ENCODE measurements at places on chromosomes 13 and 19.
A peak's percentile ranks its signal among the peaks of the same experiment; 100 is the strongest.

GRCh38 chr13:113835461-113836270, 28.2 kb downstream of the GAS6 start:
- no peak for DNase-seq

- DNase-seq, result no peak
Observed at GRCh38 chr19:10132905-10133304, 13.2 kb upstream of the EIF3G start.

GRCh38 chr19:11405846-11406643, 13.1 kb downstream of the RGL3 start:
- no peak for DNase-seq

GRCh38 chr13:55653497-55653896, 1487.2 kb upstream of the PRR20A start:
- no peak for DNase-seq

- no peak for DNase-seq
Observed at GRCh38 chr13:40476175-40476958, 190.1 kb downstream of the FOXO1 start.

DNA sequence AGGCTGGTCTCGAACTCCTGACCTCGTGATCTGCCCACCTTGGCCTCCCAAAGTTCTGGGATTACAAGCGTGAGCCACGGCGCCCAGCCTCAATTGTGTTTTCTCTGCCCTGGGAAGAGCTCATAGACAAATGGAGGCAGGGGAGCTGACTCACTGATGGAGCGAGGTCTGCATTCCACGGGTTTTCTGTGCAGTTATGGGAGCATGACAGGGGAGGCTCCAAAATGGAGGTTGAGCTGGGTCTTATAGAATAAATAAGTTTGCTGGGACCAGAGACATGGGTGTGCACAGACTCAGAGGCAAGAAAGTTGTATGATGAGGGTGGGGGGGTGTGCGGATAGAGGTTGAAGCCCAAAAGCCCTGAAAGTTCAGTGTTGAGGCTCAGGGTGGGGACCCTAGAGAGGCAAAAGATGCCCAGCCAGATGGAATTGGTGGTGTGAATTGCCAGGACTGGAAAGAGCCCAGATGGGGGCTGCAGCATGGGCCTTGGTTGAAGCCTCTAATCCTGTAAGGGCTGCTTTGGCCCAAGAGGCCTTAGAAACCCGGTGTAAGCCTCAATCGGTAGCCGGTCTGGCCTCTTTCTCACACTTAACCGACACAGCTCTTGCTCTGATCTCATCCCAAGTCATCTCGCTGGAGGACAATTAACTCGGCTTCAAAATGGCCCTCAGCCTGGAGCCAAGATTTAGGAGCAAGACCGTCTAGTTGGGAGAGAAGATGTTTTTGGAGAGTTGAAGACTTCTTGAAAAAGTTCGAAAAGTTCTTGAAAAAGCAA, 1.9 kb downstream of the TPM4 start:
- peak; percentile 21 for DNase-seq

GRCh38 chr13:39226359-39226758, 188.1 kb downstream of the NHLRC3 start:
- DNase-seq, result no peak

GRCh38 chr13:67136157-67136556, 94.0 kb downstream of the PCDH9 start:
- DNase-seq, result no peak

- no peak for DNase-seq
Observed at GRCh38 chr13:66681403-66681802, 548.7 kb downstream of the PCDH9 start.

DNA sequence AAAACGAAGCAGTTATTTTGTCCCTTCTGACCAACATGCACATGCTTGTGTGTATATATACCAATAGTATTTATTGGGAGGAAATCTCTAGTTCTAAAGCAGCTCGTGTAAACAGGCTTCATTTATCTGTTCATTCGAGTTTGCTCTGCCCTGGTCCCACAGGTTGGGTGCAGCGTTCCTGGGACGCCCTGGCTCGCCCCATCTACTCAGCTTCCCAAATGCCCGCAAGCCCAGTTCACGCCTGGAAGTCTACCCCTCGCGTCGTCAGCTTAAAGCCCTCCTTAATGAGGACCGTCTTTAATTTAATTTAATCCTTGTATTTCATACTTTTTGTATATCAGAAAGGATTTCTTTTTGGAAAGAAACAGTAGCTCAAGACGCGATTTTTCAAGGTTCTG, 604 bp downstream of the THSD1 start:
- no peak for DNase-seq

DNA sequence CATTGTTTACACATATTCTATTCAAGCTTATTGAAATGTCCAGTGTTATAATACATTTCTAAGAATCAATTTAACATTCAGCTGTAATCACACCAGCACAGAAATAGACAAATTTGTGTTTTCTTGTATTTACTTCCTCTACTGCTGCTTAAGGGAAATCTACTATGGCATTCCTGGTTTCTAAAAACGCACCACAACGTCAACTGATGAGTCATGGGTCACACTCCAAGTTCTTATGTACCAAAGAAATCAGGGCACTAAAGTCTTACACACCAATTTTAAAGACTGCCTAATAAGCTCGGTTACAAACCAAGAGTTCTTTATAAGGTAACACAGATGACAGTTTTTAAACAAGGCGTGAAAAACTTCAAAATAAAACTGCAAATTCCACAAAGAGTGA, 13.2 kb downstream of the LNX2 start:
- no peak for DNase-seq

- no peak for DNase-seq
Observed at GRCh38 chr13:21901336-21901735, 230.5 kb downstream of the FGF9 start.

DNA sequence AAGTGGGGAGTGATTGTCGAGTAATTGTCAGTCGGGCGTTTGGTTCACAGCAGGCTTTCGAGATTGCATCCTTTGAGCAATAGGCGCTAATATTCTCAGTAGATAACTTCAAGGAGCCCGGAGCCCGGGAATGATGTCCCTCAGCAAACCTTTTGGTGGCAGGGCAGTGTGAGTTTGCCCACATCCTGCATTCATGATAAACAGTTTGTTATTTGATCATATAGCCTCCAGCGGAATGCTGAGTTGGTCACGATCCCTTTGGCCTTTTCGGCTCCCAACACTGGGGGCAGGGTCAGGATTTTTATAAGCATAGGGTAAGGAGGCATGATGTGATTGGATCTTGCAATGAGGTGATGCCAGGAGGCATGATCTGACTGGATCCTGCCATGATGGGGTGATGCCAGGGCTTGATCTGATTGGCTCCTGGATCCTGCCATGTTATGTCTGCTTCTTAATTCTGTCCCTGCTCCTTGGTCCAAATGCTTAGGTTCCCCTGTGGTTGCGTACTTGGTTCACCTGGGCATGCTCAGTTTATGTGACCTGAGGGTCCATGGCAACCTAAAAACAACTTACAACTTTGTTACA, 38.2 kb upstream of the IGSF23 start:
- no peak for DNase-seq

- DNase-seq, result no peak
Observed at GRCh38 chr19:10920288-10920655, 8.2 kb downstream of the YIPF2 start.

DNA sequence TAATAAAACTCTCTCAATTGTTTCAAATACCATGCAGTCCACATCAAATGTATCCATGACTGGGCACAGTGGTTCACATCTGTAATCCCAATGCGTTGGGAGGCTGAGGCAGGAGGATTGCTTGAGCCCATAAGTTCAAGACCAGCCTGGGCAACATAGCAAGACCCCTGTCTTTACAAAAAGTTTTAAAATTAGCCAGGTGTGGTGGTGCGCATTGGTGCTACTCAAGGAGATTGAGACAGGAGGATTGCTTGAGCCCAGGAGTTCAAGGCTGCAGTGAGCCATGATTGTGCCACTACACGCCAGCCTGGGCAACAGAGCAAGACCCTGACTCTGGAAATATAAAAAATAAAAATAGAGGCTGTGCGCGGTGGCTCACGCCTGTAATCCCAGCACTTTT, 5.0 kb downstream of the CLIP3 start:
- no peak for DNase-seq

- DNase-seq, result no peak
Observed at GRCh38 chr13:28346154-28346553, 148.8 kb downstream of the FLT1 start.

- no peak for DNase-seq
Observed at GRCh38 chr19:18419699-18420460, 682 bp downstream of the SSBP4 start.

GRCh38 chr13:114097212-114097892, 35.1 kb downstream of the RASA3 start:
- DNase-seq, result no peak

GRCh38 chr19:35266520-35267352, 2.0 kb upstream of the USF2 start:
- DNase-seq, result no peak

DNA sequence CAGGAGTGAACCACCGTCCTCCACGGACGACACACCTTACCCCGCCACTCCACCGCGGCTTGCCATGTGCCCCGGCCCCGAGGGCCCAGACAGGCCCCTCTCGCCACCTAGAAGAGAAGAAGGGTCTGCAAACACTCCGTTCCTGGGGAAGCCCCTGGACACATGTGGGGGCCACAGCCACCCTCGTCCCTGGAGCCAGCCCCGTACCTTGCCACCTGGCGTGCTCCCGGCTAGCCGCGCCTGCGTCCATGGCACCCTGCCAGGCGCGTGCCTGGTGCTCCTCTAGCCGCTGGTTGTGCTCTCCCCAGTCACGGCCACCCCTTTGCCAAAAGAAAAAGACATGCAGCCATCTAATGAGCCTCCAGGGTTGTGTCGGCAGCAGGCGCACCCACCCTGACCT, 19.9 kb upstream of the TINCR start:
- no peak for DNase-seq

GRCh38 chr13:46173656-46174055, 8.3 kb downstream of the LCP1 start:
- DNase-seq, result no peak

DNA sequence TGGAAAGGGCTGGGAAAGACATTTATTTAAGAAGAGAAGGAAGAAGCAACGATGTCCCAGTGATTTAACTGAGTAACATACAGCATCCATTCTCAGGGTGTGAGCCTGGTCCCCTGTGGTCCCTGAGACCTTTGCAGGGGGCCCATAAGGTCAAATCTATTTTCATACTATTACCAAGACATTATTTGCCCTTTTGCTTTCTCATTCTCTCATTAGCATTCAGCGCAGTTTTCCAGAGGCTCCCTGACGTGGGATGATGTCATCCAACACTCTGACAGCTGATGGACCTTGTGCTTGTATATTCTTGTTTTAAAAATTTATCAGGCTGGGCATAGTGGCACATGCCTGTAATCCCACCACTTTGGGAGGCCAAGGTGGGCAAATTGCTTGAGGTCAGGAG, 18.3 kb upstream of the HNRNPUL1 start:
- DNase-seq, result no peak

DNA sequence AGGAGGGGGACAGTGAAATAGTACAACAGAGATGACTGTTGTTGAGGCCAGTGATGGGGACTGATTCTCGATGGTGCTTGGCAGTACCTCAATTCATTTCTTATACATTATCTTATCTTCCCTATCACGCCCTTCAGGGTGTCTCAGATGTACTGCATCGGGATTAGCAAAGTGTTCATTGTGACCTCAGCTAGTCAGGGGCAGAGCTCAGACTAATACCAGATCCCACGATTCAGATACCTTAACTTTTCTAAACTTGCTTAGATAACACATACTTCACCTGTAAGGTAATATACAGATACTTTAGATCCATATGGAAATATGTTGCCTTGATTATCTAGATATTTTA, 720.6 kb downstream of the EFNB2 start:
- no peak for DNase-seq

- no peak for DNase-seq
Observed at GRCh38 chr13:40215311-40215710, 451.1 kb downstream of the FOXO1 start.

- DNase-seq, result no peak
Observed at GRCh38 chr19:49017666-49018351, 918 bp upstream of the LHB start.

DNA sequence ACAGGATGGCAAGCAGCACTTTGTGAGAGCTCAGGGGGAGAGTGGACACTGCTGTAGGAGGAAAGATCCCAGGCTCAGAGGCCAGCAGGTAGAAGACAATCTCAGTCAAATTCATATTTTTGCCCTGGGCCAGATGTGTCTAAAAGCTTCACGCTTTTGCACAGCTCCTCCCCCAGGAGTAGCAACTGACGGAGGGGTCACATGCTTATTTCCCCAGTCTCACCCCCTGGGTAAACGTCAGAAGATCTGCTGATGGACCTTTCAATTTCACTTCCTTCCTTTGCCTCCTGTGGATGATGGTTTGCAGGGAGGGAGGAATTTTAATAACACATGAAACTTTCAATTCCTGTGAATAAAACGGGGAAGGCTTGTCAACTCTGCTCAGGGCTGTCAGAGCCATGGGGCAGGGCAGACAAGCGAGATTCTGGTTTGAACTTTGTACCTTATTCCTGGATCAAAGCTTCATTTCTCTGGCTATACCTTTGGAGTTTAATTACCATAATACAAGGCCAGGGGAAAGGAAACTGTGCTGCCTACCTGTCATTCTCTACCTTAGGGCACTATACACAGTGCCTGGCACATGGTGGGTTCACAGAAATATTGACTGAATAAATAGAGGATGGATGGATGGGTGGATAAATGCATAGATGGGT, 41.0 kb downstream of the POU4F1 start:
- DNase-seq, result no peak

DNA sequence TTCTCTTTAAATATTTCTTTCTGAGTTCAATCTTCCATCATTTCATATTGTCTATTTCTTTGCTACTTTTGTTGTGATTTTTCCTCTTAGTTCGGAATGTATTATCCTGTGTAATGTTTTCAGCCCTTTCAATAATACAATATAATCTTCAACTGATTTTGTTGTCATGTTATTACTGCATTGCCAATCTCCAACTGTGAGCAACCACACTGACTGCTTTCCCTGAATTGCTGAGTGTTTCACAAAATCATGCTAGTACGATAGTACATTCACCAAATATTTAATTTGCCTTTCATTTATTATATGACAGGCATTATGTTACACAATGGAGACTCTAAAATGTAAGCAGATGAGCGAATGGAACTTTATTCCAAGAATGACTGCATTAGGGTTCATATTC, 744.3 kb upstream of the ATXN8OS start:
- no peak for DNase-seq

GRCh38 chr13:98466634-98467236, 110.2 kb downstream of the STK24 start:
- DNase-seq, result no peak

DNA sequence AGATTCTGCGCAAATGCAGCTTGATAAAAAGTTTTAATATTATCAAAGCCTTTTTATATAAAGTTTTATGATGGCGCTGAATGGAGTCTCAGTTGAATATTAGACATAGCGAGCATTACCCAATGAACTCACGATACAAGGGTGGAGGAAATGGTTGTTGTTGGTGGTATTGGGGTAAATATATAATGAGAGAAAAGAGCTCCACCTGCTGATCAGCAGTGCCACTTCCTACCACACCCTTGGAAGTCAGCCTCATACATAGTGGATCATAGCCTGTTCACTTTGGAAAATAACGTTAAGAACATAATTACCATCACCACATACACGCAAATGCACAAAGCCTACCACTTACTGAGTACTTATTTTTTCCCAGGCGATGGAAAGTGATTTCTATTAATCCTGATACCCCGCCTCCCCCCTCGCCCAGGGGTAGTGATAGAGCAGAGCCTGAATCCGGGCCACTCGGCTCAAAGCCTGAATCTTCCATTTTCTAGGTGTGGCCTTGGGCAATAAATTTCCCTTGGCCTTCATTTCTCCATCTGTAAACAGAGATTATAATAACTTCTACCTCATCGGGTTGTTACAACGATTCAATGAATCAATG, 358.3 kb downstream of the KLF5 start:
- no peak for DNase-seq

- no peak for DNase-seq
Observed at GRCh38 chr19:18629166-18630088, 7.4 kb upstream of the KLHL26 start.
